ENCODE measurements at places on chromosomes 5 and 9.

GRCh38 chr5:33153831-33154230 lies 286.9 kb upstream of the TARS1 start:
- DNase-seq, result no peak

- DNase-seq, result no peak
These were observed 88.8 kb upstream of the SH3GL2 start for GRCh38 chr9:17490110-17490509.

- peak; percentile 7 for DNase-seq
These were observed 69.2 kb upstream of the S1PR3 start for GRCh38 chr9:88922091-88922490.

DNA sequence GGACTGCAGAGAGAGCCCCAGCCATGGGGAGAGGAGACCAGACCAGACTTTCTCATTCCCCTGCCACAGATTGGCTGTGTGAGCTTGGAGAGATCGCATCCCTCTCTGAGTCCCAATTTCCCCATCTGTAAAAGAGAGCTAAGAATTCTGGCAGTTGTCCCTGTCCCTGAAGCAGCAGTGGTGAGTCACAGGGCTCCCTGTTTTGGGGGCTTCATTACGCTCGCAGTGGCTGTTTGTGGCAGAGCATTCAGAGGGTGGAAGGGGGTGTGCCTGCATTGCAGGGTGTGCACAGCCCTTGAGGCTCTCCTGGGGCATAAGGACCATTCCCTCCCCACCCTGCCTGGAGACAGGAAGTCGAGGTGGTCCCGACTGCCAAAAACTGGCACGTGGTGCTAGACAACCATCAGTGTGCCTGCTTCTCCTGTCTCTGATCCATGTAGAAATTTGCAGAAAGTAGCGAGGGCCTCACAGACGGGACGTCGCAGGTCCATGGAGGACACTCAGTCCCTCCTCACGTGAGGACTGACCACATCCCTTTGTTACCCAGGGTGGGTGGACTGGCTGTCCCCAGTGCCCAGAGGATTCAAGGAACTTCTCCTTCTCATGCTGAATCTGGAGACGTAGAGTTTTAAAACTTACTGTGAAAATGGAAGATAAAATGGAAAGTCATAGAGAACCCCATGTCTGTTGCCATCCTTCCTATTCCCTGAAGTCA lies 35.3 kb downstream of the HRH2 start:
- DNase-seq, result no peak

- no peak for DNase-seq
These were observed 17.1 kb downstream of the LVRN start for GRCh38 chr5:115979201-115980041.

- no peak for DNase-seq
These were observed 10.4 kb upstream of the TRIM14 start for GRCh38 chr9:98129451-98129881.

DNA sequence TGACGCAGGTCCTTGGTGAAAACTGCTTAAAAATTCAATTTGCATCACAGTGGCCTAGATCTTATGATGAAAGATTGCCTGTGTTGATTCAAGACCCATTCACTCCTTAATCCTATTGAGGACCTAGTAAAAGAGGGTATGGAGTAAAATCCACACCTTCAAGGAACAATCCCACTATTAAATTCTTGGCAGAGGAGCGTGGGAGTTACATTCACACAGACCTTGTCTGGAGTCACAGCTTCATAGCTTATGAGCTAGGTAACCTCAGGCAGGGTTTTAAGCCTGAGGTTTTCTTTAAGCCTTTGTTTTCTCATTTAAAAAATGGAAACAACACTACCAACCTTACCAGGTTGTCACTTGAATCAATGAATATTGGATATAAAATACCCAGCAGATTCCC lies 566.5 kb upstream of the ZNF462 start:
- DNase-seq, result no peak

DNA sequence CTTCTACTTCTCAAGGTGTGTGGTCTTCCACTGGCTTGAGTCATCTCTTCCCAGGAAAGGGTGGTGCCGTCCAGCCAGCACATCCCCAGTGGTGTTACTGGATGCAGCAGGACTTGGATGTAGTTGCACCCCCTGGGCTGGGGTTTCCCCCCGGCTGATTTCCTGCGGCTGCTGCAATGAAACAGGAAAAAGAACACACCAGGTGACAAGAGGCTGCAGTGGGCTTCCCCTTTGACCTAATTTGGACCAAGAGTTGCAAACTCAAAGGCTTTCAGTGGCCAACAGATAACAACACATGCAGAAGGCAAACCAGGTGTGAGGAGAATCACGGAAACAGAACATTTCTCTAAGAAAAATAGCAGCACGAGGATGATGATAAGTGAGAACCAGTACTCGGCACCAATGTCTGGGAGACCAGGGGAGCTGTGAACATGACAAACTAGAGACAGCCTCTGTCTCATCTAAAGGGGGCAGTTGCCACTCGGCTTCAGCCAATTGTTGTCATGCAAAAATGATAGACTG lies 83.7 kb downstream of the PDE6A start:
- no peak for DNase-seq

- DNase-seq, result no peak
These were observed 21.5 kb downstream of the SKP2 start for GRCh38 chr5:36173426-36173825.

DNA sequence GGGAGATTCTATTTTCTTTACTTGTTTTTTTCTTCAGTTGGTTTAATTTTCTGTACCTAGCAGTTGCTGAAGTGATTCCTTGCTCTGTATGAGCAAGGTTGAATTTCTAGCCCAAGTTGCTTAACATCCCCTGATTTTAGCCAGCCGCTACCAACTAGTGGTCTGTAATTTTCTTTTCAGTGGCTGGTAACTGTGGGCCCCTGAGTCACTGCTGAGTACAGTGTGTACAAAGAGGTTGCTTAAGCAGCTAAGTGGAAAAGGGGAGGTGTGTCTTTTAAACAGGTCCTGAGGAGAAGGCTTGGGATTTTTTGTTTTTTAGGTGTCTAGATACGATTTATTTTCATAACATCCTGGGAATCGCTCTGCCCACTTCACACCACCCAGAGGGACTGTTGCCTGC lies 254.7 kb downstream of the NR3C1 start:
- DNase-seq, result no peak

DNA sequence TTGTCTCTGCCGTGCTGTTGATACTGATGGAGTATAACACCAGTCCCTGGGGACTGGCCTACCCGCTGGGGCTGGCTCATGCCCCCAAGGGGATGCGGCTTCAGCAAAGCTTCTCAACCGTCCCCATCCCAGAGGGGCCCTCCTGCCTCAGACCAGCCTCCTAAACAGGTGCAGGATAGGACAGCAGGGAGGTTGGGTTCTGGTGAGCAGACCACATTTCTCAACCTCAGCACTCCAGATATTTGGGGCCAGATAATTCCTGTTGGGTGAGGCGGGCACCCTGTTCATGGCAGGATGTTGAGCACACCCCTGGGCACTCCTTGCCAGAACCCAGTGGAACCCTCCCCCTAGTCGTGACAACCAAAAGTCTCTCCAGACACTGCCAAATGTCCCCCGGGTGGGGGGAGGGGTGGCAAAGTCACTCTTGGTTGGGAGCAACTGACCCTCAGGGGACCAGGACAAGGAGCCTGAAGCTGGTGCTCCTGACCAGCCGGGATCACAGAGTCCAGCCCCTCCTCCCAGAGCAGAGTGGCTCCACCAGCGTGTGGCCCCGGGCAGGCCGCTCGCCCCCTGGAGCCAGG lies 107.8 kb downstream of the ZNF354C start:
- no peak for DNase-seq

DNA sequence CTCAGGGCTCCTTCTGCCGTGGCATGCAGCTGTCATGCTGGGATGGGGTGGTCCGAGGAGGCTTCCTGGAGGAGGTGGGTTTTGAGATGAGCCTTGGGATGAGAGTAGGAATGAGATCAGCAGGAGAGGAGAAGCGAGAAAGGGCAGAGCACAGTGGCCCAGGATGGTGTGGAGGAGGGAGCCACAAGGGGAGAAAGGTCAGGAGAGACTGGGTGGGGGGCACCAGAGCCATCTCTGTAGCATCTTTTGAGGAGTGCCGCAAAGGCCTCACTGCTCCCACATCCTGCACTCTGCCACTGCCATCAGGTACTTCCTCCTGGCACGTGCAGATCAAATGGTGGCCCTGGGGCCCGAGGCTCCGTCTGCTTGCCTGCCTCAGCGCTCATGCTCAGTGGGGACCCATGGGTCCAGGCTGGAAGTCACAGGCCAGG lies 150.2 kb downstream of the MACROH2A1 start:
- DNase-seq, result no peak

- DNase-seq, result no peak
These were observed 2023.0 kb upstream of the CDH9 start for GRCh38 chr5:29061381-29061780.

- no peak for DNase-seq
These were observed 1.5 kb downstream of the VDAC1 start for GRCh38 chr5:134003064-134003816.

- DNase-seq, result no peak
These were observed 33.5 kb upstream of the LRRC14B start for GRCh38 chr5:157801-158200.

DNA sequence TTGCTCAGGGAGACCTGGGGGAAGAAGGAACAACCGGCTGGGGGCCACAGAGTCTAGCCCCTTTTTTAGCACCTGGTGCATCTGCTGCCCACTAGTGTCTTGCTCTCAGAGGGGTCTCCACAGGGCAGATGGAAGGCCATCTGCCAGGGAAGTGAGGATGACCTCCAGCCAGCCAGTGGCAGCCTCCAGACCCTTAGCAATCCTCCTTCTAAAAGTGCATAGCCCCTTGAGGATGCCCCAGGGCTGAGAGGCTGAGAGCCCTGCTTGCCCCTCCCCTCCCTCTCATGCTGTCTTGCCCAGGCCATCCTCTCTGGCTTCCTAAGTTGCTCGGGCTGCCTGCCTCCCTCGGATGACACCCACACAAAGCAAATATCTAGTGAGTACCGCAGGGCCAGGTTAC lies 81.5 kb upstream of the PANK3 start:
- no peak for DNase-seq

DNA sequence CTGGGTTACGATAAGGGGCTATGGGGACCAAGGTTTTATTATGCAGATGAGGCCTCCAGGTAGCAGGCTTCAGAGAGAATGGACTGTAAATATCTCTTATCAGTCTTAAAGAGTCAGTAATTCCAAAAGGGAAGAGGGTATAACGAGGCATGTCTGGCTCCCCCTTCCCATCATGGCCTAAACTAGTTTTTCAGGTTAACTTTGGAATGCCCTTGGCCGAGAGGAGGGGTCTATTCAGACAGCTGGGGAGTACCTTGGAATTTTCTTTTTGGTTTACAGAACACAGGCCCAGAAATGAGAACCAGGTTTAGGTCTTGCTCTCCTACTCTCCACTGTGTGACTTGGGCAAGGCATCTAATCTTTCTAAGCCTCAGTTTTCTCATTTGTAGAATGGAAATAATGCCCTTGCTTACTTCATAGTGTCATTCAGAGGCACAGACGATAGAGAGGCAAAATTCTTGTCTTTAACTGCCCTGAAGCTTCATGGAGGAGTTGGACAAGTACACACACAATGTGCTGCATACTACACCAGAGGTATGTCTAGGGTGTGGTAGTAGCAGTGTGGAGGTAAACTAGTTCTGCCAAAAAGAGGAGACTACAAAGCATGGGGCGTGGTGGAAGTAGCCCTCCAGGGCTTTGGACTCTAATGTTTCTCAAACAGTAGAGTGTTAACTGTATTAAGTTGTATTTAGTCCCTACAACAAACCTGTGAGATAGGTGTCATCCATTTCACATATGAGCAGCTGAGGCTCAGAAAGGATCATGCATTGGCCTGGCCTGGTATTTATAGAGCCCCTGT lies 45.5 kb downstream of the IRF1 start:
- no peak for DNase-seq

GRCh38 chr5:75168026-75168735 lies 68.5 kb downstream of the ANKRD31 start:
- DNase-seq, result no peak

- DNase-seq, result no peak
These were observed 2.7 kb downstream of the TNFAIP8 start for GRCh38 chr5:119358530-119358900.

- DNase-seq, result no peak
These were observed 812.9 kb upstream of the ZNF608 start for GRCh38 chr5:125559296-125559695.

- DNase-seq, result no peak
These were observed 153.5 kb upstream of the KIF2A start for GRCh38 chr5:62152394-62153087.

DNA sequence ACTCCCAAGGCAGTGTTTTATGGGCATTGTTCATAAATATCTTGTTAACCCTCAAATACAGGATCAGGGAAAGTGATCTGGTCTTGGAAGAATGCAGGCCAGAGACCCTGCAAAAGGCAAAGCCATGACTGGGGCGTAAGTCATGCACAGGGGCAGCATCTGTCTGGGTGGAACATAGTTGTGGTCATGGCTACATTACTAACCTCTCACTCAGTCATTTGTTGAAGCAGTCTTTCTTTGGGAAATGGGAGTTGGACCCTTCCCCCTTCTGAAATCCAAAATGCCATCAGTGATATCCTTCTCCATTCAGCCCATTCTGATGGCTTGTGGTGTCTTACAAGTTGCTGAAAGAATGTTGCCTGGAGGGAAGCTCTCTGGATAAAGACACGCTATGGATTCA lies 68.1 kb downstream of the GDNF start:
- no peak for DNase-seq

- no peak for DNase-seq
These were observed 144.6 kb upstream of the RPS23 start for GRCh38 chr5:82422751-82423181.

DNA sequence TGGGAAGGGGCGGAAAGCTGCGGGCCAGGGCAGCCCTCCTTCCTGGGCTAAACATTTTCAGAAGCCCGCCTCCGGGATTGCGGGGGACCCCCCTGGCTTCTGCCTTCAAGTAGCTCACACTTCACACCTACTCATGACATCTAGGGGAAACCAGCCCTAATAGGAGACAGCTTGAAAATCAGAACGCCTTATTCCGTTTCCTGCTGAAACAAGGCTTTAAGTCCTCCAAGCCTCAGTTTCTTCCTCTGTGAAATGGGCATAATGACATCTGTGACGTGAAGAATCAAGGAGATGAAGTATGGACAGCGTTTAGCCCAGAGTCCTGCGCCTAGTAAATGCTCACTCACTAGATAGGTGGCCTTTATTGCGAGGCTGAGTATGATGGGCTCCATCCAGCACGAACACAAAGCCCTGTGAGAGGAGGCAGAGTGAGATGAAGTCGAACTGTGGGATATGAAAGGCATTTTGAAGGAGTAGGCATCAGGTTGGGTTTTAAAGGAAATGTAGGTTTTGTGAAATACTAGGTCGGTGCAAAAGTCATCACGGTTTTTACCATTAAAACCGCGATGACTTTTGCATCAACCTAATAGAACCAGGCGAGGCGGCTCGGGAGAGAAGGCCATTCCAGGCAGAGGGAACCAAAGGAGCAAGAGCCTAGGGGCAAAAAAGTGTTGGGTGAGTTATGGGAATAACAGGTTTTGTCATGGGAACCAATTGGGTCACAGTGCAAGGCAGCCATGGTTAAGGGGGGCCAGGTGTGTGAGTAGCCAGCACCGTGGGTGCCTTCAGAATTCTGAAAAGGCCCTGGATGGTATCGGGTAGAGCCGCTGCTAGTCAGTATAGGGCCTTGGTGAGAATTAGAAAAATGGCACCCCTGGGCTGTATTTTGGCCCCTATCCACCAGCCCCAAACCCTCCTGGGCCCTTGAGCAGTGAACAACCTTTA lies 1.0 kb upstream of the TSC1 start:
- no peak for DNase-seq
